ENCODE measurements at places on chromosomes 4 and X. TPM values are rescaled to one million over a fixed set of nuclear protein-coding genes. Genes with fewer than 3 reads are reported as not detected.

The IL1RAPL1 gene
- total RNA-seq, result not detected

The SSX4 gene
- not detected for total RNA-seq

The GPR50 gene
- total RNA-seq, result not detected

The SPACA5 gene
- not detected for total RNA-seq

The PNMA5 gene
- not detected for total RNA-seq

The ARHGAP6 gene
- total RNA-seq, result not detected

The IL1RAPL2 gene
- total RNA-seq, result not detected

The IL2 gene
- 147 TPM for total RNA-seq

The ZFP42 gene
- total RNA-seq, result not detected

The ELOVL6 gene
- 7.9 TPM for total RNA-seq

The ARFIP1 gene
- total RNA-seq, result 5.0 TPM

The DUSP21 gene
- total RNA-seq, result not detected

The ACE2 gene
- not detected for total RNA-seq

The TIGD4 gene
- total RNA-seq, result 0.07 TPM

The POLA1 gene
- 38.2 TPM for total RNA-seq

The NKX6-1 gene
- total RNA-seq, result not detected

The PABPC5 gene
- total RNA-seq, result not detected

The EDA gene
- 4.2 TPM for total RNA-seq

The CXCL8 gene
- total RNA-seq, result not detected

The HDX gene
- 0.89 TPM for total RNA-seq

The LIMCH1 gene
- total RNA-seq, result not detected
